HT-29 (cell line): ENCODE measurements at places on chromosomes 16 and 17. TPM values are rescaled to one million over a fixed set of nuclear protein-coding genes. Genes with fewer than 3 reads are reported as not detected.

- DNase-seq = no peak
Observed at GRCh38 chr16:71811261-71811803, 2.7 kb upstream of the AP1G1 start.

DNA sequence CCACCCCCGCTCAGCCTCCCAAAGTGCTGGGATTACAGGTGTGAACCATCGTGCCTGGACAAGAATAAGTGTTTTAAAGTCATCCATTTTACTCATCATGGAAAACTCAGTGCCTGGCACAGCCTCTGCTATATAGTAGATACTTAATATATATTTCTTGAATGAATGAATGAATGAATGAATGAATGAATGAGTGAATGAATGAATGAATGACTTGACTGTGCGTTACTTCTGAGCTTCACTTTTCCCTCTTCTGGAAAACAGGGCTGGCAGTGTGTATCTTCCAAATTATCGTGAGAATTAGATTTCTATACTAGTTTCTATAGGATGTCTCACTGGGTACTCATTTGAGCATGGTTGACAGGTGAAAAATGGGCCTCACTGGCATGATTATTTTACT lies 307.3 kb upstream of the ERCC4 start:
- no peak for DNase-seq

CCDC144A gene
- 0.23 TPM in 1 of 2 replicates, not detected in the other for total RNA-seq

NPIPB2 gene
- total RNA-seq = 0.60 and 1.1 TPM in 2 replicates

CARD14 gene
- total RNA-seq = 1.7 and 9.4 TPM in 2 replicates
